ENCODE measurements at places on chromosomes 2 and 18.
A peak's percentile ranks its signal among the peaks of the same experiment; 100 is the strongest.

GRCh38 chr2:121255358-121255757, 29.6 kb downstream of the TFCP2L1 start:
- no peak for DNase-seq

GRCh38 chr2:241204490-241204889, 16.0 kb downstream of the ANO7 start:
- DNase-seq = no peak

GRCh38 chr2:179562330-179562885, 297.8 kb upstream of the SESTD1 start:
- DNase-seq = no peak

DNA sequence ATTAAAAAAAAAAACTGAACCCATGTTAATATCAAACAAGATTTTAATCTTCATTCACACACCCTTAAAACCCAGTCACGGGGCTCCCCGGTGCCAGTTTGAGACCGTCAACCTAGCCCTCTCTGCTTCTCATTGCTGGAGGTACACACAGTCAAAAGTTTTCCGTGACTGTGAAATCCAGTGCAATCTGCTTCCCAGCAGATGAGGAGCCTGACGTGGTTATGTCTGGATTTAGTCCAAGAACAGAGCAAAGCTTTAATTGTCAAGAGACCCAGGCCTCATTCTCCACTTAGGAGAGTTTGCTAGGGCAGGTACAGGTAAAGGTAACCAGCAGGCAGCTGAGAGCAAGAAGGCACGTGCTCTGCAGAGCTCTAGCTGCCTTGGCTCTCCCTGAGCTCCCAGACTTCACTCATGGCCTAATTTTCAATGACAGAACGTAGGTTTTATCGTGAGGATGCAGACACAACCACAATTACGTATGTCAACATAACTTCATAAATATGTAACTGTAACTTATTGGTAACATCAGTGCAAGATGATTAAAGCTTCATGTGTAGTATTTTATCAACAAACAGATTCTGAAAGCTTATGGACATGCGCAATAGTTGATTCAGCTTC, 56.3 kb downstream of the SLC16A14 start:
- DNase-seq = no peak

DNA sequence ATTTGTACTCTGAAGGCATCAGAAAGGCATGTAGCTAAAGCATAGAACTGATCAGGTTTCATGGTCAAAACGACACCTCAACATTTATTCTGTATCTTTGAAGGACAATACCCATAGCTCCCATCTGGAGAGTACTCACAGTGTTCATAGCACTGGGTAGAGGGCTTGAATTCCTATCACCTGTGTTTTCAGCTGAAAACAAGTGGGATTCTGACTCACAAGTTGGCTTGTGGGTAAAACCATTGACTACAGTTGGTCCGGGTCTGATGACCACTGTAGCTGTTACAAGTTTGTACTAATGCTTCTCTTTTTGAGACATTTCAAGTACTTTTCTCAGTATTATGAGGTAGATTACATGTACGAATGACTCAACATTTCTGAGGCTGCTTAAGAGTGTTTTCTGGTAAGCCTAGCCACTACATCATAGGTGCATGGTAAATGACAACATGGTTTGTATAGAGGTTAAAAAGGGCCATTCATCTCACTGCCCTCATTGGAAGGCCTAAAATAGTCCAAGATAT, 68.6 kb upstream of the PELI1 start:
- DNase-seq = no peak

- no peak for DNase-seq
Measured at GRCh38 chr2:148565272-148565894, 79.2 kb upstream of the EPC2 start.

DNA sequence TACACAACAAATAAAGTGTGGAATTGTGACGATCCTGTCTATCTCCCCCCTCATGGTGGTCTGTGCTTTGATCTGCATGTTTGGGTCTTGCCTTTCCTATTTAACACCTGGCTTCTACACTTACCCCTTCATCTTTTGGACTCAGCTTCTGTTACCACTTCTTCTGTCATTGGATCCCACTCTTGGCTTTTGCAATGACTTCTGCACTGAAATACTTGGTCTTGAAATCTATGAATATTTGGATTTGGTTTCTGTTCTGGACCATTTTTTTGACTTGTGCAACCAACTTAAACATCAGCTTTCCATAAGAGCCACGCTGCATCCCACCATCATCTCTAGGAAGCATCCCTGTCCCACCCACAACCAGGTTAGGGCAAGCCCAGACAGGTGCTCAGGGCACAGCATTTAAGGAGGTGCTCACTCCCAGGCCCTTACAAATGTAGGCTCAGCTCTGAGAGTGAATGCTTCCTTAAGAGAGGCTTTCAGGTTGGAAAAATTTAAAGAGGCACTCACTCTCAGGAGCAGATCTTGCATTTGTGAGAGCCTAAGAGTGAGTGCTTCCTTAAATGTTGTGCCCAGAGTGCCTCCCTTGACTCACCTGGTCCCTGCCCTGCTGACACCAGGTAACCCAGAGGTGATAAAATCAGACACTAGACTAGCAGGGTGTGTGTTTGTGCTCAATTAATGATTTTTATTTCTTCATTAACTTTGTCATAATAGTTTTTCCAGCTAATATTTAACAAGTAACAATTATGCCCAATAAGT, 124.5 kb upstream of the SH3BP4 start:
- no peak for DNase-seq

GRCh38 chr2:233107831-233108300, 47.7 kb downstream of the INPP5D start:
- no peak for DNase-seq

DNA sequence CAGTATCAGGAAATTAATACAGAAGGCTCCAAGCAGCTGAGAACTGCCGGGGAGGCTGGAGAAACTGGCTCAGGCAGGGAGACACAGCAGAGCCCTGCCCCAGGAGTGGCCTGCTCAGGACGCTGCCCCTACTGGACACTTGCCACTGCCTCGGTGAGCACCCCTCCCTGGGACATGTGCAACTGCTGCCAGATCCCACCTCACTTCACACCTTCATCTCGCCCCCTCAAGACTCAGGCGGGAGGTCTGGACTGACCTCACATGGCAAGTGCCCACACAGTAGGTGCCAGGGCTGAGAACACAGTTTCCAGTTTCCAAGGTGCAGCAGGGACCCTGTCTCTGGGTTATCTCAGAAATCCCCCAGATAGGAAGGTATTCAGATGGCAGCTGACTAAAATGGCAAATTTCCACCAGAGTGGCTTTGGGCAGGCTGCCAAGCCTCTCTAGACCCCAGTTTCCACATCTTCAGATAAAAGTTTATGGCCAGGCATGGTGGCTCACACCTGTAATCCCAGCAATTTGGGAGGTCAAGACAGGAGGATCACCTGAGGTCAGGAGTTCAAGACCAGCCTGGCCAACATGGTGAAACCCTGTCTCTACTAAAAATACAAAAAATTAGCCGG, 33.7 kb upstream of the LBH start:
- no peak for DNase-seq

GRCh38 chr2:114128725-114129124, 238.8 kb downstream of the ACTR3 start:
- DNase-seq = no peak

DNA sequence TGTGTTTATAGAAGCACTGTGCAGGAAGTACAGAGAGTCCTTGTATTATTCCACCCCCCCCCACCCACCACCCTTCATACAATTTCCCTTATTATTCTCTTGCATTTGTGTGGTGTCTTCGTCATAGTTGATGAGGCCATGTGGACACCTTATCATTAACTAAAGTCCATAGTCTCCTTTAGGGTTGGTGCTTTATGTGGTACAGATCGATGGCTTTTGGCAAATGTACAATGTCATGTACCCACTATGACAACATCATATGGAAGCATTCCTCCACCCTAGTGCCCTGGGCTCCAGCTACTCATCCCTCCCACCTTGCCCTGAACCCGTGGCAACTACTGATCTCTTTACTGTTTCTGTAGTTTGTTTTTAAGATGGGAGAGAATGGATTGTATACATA, 93.8 kb upstream of the HDAC4 start:
- no peak for DNase-seq

GRCh38 chr2:235447210-235447609, 46.6 kb upstream of the AGAP1 start:
- no peak for DNase-seq

- DNase-seq = no peak
Measured at GRCh38 chr2:75610671-75611070, 35.9 kb upstream of the MRPL19 start.

- DNase-seq = no peak
Measured at GRCh38 chr2:41152318-41152717, 700.4 kb upstream of the SLC8A1 start.

GRCh38 chr2:156892467-156893281, 364.8 kb upstream of the GALNT5 start:
- DNase-seq = peak; percentile 56

- no peak for DNase-seq
Measured at GRCh38 chr18:75475228-75475627, 47.7 kb upstream of the SMIM21 start.

DNA sequence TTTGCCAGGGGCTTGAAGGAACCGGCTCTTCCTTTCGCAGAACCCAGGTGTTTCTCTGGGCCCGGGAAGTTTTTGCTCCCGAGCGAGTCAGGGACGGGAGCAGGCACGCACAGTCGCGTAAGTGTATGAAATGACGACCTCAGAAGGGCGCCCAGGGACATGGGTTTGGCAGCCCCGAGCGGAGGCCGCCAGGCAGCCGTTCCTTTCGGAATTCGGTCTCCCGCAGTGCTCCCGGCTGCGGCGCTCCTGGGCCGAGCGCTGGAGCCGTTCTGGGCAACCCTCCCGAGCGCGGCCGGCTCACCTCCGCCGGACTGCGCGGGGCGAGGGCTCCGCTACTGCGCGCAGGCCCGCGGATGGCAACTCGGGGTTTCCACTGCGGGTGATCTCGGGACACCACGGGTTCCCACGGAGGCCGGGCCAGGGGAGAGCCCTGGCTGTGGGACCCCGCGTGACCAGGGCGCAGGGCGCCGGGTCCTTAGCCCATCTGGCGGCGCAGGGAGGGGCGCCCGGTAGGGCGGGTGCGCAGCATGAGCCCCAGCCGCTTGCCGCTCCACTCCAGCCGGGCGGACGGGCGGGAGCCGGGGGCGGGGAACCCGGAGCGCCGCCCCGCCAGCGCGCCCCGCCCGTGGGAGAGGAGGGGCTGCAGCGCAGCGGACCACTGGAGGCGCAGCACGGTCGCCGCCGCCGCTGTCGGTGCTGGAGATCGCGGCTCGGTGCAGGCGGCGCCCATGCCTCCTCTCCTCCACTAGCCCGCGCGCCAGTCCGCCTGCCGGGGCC, at the start of gene OSBPL6:
OSBPL6 (plus strand) TSS at position 690 of the 777 bp plus-strand sequence. CDS start 111,673 bp downstream, outside the sequence.
- peak; percentile 70 for DNase-seq

DNA sequence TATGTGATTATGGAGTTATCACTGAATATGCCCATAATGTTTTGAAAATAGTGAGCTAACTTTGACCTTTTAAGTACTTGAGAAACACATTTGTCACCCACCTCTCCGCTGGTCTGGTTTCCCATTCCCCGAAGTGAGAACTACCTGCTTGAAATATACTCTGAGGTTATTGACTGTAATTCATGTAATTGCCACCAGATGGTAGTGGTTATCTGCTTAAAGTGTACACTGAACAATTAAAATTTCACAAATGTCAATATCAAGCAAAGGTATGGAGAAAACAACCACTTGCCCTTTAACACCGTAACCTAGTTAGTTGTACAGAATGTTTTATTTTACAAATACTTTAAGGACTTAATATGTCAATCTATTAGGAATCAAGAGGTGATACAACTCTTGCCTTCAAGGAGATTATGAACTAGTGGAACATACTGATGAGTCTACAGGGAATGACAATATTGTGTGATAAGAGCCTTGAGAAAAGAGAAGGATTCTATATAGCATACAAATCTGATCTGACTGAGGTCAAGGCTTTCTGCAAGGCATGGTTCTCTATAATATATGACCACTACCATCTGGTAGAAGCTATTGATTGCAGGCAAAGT, 316.8 kb upstream of the KCNH7 start:
- peak; percentile 30 for DNase-seq

DNA sequence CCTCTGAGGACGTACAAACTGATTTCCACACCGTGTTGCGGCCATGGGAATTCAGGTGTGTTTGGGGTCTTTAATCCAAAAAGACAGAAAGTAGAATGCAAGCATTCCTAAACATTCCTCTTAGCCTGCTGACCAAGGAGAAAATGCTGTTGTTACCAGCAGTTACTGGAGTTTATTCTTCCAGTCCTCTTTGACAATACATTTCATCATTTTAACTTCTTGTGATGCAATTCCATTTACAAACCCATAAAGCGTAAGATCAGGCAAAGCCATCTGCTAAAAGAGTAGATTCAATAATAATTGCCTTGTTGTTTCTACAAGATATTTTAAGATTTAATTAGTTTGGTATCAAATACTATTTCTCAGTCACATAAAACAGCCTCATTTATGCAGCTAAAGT, 32.7 kb downstream of the SPIRE1 start:
- DNase-seq = no peak

- no peak for DNase-seq
Measured at GRCh38 chr2:18986046-18986445, 372.4 kb downstream of the OSR1 start.

- no peak for DNase-seq
Measured at GRCh38 chr2:240430595-240430994, 4.9 kb upstream of the GPC1 start.

DNA sequence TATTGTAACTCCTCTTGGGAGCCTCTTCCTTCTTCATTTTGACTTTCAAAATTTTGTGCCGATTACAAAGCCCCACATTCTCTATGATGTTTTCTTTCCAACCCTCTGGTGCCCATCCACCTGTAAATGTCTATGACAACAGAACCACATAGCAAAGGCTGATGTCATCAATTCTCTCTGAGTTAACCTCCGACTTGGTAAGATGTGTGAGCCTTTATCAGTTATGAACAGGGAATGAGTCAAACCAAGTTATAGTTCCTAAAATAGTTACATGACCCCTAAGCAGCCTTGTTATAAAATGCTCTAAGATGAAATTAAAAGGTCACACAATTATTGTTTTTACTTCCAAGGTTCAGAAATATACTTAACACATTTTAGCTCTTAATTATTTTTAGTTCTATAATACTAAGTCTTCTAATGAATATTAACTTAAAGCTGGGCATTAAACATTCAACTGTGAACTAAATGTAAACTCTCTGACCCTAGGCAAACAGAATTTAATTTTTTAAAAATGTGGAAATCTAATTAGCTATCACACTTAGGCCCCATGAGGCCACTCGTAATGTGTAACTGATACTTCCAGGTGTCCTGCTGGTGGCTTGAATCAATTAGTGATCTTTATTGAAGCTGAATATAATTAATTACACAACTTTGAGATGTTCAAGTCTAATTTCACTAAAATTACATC, 102.3 kb upstream of the CYRIA start:
- no peak for DNase-seq

GRCh38 chr2:71282493-71282892, 49.1 kb upstream of the ZNF638 start:
- no peak for DNase-seq
